ENCODE measurements at places on chromosomes 4 and X. TPM values are rescaled to one million over a fixed set of nuclear protein-coding genes. Genes with fewer than 3 reads are reported as not detected.

DNA sequence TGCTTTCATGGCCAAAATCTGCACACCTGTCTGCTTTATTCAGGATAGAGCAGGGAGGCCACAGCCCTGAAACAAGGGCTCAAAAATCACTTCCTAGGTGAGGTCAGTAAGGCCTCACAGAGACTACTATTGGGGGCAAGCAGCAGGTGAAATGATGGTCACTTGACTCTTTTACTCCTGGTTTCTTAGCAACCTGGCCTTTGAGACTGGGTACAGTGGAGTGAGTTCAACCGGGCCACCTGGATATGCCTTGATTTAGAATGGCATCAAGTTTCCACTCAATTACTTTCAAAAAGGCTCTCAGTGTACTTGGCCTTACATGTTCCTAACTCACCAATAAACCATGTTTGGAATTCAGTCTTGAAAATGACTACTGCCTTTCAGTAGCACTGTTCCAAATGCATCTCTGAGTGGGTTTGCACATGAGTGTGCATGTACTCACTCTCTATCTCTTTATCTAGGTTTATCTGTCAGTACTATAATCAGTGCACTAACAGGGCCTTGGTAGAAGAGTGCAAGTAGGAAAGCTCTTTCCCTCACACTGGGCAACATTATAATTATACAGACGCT lies 388.2 kb downstream of the OPHN1 start:
- DNase-seq = no peak

The C4orf50 gene
- total RNA-seq = 0.10 TPM

- no peak for DNase-seq
Measured at GRCh38 chrX:131577999-131578734, 34.3 kb downstream of the OR13H1 start.

GRCh38 chr4:30281986-30282385 lies 438.2 kb upstream of the PCDH7 start:
- DNase-seq = no peak

The SSX2 gene
- total RNA-seq = not detected

GRCh38 chrX:40651620-40652223 lies 4.4 kb upstream of the CXorf38 start:
- peak; percentile 85 for DNase-seq

The AVPR2 gene
- total RNA-seq = 1.7 TPM

The POF1B gene
- 6.3 TPM for total RNA-seq

The PABPC1L2B gene
- not detected for total RNA-seq

DNA sequence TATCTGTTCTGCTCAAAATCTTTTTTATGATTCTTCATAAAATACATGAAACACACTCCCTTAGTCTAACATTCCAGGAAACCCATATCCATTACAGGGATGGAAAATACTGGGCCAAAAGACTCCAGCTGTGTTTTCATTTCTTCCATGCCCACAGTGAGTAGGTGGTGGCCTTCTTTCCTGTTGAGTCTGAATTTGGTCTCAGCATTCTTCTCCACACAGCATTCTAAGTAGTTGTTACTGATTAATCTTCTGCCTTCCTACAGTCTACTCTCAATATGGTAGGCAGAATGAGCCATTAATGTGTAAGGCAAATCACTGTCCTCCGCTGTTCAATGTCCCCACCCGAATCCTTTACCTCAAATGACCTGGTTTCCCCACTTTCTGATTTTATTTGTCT lies 370.6 kb upstream of the RPS6KA3 start:
- no peak for DNase-seq

The INTU gene
- 14.8 TPM for total RNA-seq

GRCh38 chr4:156523492-156523891 lies 448.1 kb downstream of the PDGFC start:
- no peak for DNase-seq

GRCh38 chr4:6524436-6524835 lies 50.6 kb upstream of the MAN2B2 start:
- no peak for DNase-seq

- peak; percentile 87 for DNase-seq
Measured at GRCh38 chr4:75723163-75724065, 963 bp upstream of the USO1 start.

The IL2RG gene
- total RNA-seq = 4.3 TPM

DNA sequence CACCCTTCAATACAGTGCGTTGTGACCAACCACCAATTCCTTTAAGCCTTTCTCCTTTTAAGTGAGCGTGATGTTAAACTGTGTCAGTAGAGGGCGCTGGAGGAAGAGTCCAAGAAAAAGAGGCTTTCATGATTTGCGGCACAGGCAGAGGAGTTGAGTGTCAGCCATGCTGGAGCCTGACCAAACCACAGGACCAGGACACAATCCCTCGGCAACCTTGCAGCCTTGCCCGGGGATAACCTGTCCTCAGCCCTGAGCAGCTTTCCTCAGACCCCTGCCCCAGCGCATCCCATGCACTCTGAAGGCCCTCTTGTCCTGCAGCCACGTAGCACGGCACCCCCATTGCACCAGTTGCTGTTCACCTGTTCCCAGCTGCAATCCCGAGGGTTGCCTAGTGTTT lies 53.5 kb upstream of the SMIM31 start:
- peak; percentile 8 for DNase-seq

The TET2 gene
- 52.4 TPM for total RNA-seq

DNA sequence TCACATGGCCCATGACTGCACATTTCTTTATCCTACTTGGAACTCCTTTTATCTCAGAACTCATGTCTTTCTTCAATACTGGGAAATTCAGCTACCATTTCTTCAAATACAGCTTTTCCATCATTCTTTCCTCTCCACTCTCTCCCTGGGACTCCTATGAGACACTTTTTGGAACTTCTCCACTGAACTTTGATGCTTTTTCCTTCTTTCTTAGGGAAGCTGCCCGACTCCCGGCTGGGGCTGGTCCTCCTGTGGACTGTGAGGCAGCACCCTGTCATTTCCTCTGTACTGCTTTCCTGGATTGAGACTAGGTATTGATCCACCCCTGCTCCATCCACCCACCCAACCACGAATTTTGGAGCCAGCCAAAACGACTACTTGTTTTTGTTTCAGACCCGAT lies 40.0 kb downstream of the ZFYVE28 start:
- no peak for DNase-seq

The MAGEA10 gene
- total RNA-seq = not detected

The GAGE13 gene
- total RNA-seq = not detected

DNA sequence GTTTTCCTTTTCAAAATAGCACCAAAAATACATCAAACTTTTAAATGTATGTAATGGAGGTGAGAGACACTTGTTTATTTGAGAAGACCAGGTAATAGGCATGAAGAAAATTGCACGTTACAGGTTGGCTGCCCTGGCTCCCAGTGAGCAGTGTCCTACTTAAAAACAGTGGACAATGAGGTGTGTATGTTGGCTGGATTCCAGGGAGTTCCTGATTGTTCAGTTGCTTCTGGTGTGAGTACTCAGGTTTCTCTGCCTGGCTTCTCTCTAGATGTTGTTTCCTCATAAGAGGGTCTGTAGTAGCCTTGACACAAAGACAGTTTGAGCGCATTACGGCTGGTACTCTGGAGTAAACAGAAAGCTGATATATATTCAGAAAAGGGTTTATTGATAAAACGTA lies 29.4 kb downstream of the SNX25 start:
- no peak for DNase-seq

DNA sequence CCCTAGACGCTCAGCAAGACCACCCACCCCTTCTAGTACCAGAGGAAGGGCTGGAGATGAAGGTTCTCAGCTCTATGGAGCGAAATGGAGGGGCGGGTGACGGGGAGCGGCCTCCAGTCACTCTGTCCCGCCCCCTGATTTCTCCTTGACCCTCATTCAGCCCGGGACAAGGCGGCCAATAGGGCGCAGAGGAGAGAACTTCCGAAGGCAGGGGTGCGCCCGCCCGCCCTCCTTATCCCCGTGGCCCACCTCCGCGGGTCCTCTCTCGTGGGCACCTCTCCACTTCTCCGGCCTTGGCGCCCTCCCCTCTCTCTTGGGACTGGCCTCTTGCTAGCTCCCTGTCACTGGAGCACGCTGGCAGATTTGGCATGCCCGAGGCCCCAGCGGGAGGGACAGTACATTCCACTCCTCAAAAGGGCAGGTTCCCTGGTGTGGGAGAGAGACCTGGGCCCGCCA lies 1.1 kb upstream of the SEPTIN6 start:
- no peak for DNase-seq

The PAGE1 gene
- total RNA-seq = not detected

The HADH gene
- total RNA-seq = 70.7 TPM

DNA sequence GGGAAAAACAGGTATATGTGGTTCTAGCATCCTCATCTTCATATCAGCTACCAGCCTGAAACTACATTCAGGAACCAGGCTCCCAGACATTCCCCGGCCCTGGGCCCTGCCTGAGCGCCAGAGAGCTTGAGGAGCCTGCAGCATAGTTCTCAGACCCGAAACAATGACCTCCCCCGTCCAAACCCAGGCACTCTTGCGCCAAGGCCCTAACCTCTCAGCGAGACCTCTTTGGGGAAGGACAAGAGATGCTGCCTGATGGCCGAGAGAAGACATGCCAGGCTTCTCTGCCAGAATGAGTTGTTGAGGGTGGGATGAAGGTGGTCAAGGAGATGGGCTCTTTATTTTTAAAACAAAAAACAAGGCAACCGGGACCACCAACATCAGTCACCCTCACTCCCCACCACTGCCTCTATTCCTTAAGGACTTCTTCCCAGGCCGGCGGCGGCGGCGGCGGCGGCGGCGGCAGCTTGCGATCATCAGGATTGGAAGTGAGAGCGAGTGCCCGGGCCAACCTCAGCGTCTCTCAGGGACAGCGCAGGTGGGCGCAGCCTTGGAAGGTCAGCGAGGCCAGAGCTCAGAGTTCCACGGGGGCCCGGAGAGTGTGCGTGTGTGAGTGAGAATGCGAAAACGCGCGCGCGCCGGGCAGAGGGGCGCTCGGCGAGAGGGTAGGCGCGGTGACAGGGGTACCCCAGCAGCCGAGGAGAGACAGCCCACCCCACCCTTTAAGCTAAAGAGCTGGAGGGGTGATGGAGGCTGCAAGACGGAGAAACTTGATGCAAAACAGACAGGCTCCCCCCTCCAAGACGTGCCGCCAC lies 601 bp downstream of the INPP4B start:
- peak; percentile 40 for DNase-seq

DNA sequence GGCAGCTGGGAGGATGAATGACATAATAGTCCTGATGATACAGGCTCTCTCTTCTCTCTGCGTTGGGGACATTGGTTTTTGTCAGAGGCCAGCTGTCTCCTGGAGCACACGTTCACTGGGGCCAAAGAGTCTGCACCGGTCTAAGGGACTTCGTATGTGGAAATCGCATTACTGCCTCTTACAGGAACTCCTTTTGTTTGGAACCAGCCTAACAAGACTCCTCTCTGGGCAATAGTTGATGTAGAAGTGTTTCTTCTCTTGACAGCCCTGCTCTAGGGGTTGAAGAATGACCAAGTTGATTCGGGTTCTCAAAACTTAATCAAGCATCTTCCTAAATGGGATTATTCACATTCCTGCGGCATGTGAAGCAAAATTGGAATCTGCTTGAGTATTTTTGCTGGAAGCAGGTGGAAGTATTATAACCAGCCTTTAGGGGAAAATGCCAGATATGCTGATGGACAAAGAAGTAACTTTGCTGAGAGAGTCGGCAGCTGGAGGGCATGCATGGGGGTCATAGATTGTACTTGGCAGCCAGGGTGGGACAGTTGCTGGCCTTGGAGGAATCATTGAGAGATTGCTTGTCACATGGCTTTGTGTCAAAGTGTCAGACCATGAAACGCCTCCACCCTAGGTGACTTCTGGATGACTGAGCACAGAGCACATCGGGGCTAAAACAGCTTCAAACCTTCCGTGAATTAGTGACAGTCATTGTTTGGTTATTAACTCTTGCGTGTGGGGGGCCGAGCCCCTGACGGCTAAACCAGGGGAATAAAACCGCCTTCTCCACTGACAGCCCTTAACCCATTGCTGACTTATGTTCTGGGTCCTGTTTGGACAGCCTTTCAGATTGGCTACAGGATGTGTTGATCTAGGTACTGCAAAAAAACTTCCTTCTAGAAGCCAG lies 34.4 kb upstream of the SLC34A2 start:
- peak; percentile 49 for DNase-seq

- no peak for DNase-seq
Measured at GRCh38 chr4:119794681-119795080, 166.1 kb upstream of the PDE5A start.

The MUC7 gene
- 140 TPM for total RNA-seq

The GAGE12J gene
- total RNA-seq = not detected

DNA sequence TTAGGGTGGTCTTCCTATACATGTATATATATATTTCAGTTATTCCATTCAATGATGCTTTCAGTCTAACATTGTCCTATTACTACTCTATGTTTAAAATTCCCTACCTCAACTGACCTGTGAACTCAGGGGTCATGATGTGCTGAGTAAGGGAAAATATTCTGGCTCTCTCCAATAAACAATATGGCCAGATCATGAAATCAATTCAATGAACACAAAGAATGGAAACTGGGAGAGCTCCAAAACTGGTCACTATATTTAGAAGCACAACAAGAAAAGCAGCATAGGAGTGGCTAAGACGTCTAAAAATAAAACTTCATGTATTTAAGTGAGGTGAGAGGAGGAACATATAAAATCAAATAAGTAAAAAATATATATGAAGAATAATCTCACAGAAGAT lies 304.5 kb downstream of the PPP3CA start:
- no peak for DNase-seq

The DUSP9 gene
- not detected for total RNA-seq

GRCh38 chr4:82667761-82668480 lies 106.1 kb upstream of the TMEM150C start:
- no peak for DNase-seq

GRCh38 chr4:41148292-41148691 lies 66.0 kb downstream of the APBB2 start:
- no peak for DNase-seq

The ANOS1 gene
- 26.4 TPM for total RNA-seq

- peak; percentile 82 for DNase-seq
Measured at GRCh38 chrX:107484002-107484726, 34.7 kb downstream of the FRMPD3 start.

The SLC10A7 gene
- total RNA-seq = 14.7 TPM

The WDR19 gene
- total RNA-seq = 33.4 TPM

The LARP1B gene
- 32.5 TPM for total RNA-seq

GRCh38 chrX:13373431-13374187 lies 53.8 kb upstream of the ATXN3L start:
- DNase-seq = no peak

The RASL11B gene
- total RNA-seq = 2.1 TPM

DNA sequence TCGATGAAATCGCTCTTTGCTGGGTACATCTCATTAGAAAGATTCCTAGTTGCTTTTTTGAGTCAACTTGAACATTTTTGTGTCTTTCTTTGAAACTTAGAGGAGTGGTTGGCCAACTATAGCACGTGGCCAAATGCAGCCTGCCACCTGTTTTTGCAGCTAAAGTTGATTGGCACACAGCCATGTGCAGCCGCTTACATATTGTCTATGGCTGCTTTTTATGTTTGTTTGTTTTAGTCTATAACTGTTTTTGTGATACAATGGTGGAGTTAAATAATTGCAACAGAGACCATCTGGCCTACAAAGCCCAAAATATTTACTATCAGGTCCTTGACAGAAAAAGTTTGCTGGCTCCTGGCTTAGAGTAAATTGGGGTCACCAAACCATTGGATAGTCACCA lies 86.3 kb downstream of the CLCN4 start:
- peak; percentile 52 for DNase-seq
